Stimulated activated CD4-positive, alpha-beta T cell treated with anti-CD3 and anti-CD28 coated beads, Interleukin-12 subunit alpha, Interleukin-12 subunit beta, amount 100 ng/mL, for 24 hours (primary cell): ENCODE measurements at places on chromosomes 12 and 14.

- DNase-seq, result no peak
These were observed 187.9 kb downstream of the EPS8 start for GRCh38 chr12:15601210-15601800.

DNA sequence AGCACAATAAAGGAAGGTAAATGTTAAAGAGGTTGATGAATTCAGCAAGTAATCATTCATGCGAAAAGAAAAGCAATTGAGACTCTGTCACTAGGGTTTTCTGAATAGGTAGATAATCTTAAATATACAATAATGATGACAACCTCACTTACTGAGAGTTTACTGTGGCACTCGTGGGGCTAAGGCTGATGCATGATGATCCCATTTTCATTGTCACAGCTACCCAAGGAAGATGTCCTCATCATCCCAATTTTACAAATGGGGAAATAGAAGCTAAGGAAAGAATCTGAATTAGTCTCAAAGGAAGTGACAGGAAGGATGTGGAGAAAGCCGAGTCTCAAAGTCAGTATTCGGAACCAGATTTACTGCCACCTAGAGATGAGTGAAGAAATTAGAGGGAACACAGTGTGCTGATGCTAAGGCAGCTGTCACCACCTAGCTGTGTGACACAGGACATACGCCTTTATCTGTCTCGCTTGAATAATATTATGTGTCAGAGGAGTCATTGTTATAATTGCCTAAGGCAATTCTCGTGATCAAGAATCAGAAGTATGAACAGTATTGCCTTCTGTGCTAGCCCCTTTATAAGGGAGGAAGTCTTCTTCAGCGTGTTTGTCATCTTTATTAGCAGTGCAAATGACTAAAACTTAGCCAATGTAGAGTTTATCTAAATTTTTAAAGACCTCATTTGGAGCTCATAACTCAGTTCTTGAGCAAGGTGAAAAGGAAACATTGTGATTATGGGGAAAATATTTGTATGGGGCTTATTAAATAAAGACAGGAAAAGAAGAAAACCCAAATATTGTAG lies 63.2 kb downstream of the ERGIC2 start:
- no peak for DNase-seq

GRCh38 chr12:88865537-88865936 lies 285.3 kb upstream of the KITLG start:
- DNase-seq, result no peak

DNA sequence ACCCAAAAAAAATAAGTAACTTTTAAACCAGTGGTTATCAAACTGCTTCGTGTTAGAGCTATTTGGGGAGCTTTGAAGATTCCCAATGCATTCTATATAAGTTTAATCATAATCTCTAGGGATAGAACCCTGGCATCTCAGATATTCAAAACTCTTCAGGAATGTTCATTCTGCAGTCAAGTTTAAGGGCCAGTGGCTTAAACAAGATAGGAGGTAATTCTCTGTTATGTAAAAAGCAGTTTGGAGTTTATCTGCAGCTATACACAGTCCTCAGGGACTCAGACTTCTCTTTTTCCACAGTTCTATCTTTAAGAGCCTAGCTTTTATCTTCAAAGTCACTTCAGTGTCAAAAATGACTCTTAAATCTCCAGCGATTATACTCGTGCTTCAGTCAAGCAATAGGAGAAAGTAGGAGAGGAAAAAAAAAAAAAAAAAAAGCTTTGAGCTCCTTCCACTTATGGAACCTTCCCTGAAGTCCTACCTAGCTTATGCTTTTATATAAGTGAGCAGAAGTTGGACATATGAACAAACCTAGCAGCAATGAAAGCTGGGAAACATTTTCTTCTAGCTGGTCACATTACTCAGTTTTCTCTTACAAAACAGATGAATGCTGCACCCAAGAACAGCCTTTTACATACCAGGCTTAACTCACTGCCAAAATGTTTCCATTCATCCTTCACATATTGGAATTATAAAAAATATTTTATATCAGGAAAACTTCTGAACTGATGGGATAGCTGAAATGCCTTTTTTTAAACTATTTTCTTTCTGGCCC lies 302.8 kb downstream of the FSCB start:
- DNase-seq, result no peak

- no peak for DNase-seq
These were observed 49.4 kb downstream of the KITLG start for GRCh38 chr12:88530868-88531267.

DNA sequence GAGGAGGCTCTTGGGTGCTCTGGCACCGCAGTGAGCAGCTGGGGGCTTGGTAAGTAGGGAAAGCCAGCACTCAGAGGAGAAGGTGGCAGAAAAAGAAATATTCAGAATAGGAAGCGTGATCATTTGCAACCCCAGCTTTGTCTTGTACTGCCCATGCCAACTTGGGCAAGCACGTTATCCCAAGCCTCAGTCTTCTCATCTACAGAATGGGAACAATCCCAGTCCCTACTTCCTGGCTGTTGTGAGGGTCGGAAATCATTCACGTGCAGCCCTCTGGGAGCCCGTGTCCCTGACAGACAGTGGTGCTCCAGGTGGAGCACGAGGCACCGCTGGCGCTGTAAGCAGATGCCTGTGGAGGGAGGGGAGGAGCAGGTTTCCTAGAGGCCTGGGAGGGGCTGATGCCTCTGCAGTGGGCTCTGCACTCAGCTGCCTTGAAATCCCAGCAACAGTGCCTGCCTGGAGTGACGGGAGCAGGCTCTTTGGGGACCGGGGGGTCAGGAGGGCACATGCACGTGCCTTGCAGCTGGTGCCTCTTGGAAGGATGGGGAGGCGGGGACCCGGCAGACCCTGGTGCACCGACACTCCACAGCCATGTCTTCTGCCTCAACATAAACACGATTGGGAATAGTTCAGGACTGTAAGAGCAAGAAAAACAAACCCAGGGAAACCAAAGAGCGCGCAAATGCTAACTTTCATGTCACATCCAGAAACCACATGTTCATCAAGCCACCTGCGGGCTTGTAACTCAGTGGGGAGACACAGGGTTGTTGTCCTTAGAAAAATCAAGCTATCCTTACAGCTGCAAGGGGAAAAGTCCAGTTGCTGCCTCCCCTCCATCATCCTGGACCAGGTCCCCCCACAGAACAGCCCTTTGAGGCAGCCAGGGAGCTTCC lies 86.5 kb upstream of the DIO3 start:
- no peak for DNase-seq

DNA sequence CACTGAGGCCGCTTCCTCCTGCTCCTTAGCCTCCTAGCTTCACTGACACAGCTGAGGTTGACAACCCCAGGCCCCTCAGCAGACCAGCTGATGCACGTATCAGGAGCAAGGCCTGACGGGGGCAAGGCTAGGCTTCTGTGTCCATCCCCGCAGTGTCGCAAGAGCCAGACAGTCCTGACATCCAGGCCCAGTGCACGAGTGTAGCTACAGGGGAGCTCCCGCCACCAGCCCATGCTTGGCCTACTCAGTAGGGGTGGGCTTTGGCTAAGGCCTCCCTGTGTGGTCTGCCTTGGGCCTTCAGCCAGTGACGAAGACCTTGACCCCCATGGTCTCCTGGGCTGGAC lies 179.1 kb downstream of the DPF3 start:
- DNase-seq, result no peak

DNA sequence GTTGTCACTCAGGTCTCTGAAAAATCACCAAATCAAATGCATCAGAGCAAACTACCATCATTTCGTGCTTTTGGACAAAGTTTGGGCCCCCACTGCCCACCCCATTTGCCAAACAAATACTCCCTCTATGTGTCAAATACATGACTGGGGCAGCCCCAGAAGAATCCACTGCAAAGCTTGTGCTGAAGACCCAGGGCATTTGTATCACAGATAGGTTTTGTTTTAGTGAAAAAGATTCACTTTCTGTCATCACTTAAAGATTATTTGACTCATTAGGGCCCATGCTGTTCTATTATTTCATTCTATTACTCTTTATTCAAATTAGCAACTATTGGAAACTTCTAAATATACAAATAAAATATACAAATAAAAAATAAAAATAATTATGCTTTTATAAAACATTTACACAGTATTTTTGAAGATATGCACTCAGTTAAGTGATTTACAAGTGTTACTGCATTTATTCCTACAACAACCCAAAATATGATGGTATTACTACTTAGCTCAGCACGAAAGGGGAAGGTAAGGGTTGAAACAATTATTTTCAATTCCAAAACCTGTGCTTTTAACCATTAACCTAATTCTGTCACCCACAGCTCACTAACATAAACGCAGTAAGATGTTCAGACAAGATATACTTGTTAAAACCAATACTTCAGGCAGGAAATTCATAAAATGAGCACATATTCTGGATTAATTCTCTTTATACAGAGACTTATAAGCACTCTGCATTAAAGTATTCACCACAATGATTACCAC lies 36.5 kb downstream of the LRIG3 start:
- DNase-seq, result no peak

DNA sequence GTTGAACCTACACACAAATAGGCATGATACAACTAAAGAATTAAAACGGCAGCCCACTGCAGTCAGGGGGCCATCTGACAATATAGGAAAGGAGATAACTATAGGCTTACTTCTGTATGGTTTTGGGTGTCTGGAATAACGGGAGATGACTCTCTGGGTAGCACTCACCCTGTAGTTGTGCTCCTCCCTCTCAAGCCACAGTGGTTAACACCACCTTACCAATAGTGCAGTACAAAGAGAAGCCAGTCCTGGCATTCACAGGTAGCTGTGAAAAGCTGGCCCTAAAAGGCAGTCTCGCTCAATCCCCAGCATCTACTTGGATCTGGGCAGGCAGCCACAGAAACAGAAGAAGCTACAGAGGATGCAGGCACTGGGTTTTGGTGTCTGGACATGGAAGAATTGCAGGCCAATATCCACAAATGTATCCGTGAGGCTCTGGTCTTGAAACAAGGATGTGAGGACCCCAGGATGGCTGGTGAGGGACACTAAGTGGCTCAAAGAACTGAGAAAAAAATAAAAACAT lies 93.0 kb downstream of the DPF3 start:
- no peak for DNase-seq

DNA sequence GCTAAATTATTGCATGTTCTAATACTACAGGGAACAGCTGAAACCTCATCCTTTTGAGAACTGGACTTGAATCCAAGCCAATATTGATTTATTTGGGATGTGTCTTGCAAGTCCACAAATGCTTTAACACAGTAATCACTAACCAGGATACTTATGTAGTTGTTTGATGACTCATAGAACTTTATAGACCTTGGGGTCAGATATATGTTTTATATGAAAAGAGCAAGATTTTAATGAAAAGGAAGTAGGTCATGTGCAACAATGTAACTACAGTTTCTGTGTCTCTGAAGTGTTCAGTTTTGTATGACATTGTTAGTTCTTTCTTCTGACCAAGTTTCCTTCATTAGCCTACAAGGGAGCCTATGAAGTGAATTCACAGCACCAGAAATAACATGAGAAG lies 352.0 kb downstream of the ZFP36L1 start:
- no peak for DNase-seq

GRCh38 chr12:72465940-72466630 lies 193.9 kb downstream of the TRHDE start:
- DNase-seq, result no peak

DNA sequence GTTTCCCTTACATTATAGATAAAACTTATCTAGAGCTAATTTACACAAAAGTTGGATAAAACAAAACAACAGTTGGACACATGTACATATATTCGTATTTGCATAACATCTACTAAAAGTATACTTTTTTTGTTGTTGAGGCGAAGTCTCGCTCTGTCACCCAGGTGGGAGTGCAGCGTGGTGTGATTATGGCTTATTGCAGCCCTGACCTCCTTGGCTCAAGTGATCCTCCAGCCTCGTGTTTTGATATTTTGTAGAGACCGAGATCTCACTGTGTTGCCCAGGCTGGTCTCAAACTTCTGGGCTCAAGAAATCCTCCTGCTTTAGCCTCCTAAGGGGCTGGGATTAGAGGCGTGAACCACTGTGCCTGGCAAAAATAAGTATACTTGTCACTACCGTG lies 9.4 kb downstream of the SYNE2 start:
- DNase-seq, result no peak

DNA sequence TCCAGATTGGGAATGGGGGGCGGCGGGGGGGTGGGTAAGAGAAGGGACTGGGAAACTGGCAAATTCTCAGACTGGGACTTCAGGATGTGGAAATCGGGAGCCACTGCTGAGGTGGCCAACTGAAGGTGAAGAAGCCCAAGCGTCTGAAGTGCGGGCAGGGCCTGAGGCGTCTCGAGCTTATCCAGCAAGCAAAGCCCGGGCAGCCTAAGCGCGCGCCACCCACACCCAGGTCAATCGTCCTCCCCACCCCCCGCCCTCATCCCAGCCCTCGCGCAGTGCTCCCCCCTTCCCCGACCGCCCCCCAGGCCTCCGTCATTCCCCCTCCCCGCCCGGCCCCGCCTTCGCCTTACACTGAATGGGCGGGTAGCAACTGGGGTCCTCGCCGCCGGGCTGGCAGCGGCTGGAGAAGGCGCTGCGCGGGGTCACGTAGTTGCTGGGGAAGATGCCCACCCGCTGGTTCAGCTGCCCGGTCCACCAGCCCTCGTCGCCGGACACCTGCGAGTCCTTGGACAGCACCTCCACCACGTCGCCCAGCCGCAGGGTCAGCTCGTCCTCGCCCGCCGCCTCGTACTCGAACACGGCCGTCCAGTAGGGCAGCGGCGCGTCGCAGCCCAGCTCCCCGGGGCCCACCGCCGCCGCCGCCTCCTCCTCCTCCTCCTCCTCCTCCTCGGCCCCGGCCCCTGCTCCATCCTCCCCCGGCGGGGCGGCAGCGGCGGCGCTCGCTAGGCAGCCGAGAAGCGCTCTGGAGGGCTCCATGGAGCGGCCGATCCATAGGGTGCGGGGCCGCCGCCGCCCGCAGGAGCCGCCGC lies 693 bp downstream of the MAP3K9 start:
- DNase-seq, result peak; percentile 2

DNA sequence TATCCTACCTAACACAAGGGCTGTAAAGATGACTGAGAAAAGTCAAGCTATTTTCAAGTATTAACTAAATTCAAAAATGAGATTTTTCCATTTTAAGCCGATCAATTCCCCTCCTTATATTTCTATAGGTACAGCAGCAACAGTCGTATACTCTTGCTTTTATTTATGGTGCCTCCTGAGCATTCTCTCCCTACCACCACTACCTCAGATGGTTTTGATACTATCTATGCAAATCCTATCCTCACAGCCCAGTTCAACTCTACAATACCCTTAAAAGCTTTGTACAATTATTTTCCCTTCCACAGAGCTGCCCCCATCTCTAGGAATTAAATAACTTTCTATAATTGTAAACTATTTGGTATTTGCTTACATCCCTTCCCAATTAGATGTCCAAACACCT lies 52.1 kb downstream of the GALC start:
- DNase-seq, result no peak

- no peak for DNase-seq
These were observed 212.8 kb upstream of the KITLG start for GRCh38 chr12:88793096-88793495.

- DNase-seq, result no peak
These were observed 3.1 kb downstream of the DGKA start for GRCh38 chr12:55933799-55934742.

- DNase-seq, result no peak
These were observed 717.8 kb upstream of the SEL1L start for GRCh38 chr14:82251494-82251893.

- peak; percentile 9 for DNase-seq
These were observed 43.9 kb upstream of the FBRSL1 start for GRCh38 chr12:132445884-132446632.
